ENCODE measurements at places on chromosomes 2 and 18. TPM values are rescaled to one million over a fixed set of nuclear protein-coding genes. Genes with fewer than 3 reads are reported as not detected.
A peak's percentile ranks its signal among the peaks of the same experiment; 100 is the strongest.

The RFX8 gene
- 0.61 TPM for total RNA-seq

GRCh38 chr2:151999053-151999452 lies 99.8 kb downstream of the CACNB4 start:
- DNase-seq: peak; percentile 65

The SNORC gene
- 1.0 TPM for total RNA-seq

DNA sequence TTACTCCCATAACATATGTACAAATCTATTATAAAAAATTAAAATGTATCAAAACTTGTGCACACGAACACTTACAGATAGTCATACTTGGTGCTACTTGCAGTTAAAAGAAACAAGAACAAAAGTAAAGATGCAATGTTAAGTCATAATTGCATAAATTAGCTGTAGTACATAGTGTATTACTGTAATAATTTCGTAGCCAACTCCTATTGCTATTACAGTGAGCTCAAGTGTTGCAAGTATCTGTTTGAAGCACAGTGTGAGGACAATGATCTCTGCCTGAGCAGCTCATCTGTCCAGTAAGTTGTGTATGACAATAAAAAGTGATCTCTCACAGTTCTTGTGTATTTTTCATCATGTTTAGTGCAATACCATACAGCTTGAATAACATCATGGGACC lies 7.5 kb upstream of the SERPINB13 start:
- DNase-seq: no peak

Data from adrenal gland (tissue), 19 donors.